Natural killer cell treated with Interleukin-12 subunit alpha and Interleukin-12 subunit beta and Interleukin-15 and Interleukin-18, amount 100 ng/mL, for 72 hours (primary cell): ENCODE measurements at places on chromosomes 7 and 10. TPM values are rescaled to one million over a fixed set of nuclear protein-coding genes. Genes with fewer than 3 reads are reported as not detected.

The OPN1SW gene
- total RNA-seq = not detected

The HOXA9 gene
- total RNA-seq = not detected

- no peak for DNase-seq
These were observed 1012.3 kb upstream of the PHF14 start for GRCh38 chr7:9961161-9961922.

GRCh38 chr10:46554166-46554781 lies 2.2 kb downstream of the GPRIN2 start:
- DNase-seq = no peak

The MPP7 gene
- 2.7 TPM for total RNA-seq

The FGFR2 gene
- total RNA-seq = 0.73 TPM

The SLC13A1 gene
- not detected for total RNA-seq
